Thyroid gland (tissue), 4 donors: ENCODE measurements at places on chromosomes 13 and 19.

- no peak for DNase-seq
Measured at GRCh38 chr19:43552616-43553015, 19.6 kb downstream of the ZNF575 start.

GRCh38 chr19:11361037-11361770 is 6.0 kb downstream of the PLPPR2 start:
- peak; percentile 85 for DNase-seq

DNA sequence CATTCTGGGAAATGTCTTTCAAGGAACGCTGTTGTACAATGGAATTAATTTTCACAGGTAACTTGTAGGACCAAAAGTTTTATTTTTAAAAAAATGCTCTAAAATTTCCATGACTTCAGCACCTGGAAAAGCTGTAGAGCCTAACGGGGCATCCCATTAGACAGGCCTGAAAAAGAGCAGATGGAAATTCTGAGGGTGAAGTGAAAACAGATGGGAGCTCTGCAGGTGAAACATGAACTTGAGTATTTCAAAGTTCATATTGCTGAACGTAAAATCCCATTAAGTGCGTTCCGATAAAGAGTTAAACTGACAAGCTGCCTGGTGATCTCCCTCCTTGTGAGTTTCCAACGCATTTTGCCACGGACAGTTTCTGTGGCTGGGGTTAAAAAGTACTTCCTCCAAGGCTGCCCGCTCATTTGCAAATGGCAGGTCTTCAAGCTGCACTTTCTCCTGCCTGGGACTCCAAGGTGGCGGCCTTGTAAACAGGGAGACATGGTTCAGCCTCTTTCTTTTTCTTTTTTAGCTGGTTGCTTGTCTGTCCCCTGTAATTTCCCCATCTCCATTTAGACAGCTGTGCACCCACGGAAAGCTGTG is 450.4 kb downstream of the FGF9 start:
- DNase-seq: no peak

- DNase-seq: peak; percentile 50
Measured at GRCh38 chr19:10292789-10293636, 3.3 kb downstream of the ICAM5 start.

DNA sequence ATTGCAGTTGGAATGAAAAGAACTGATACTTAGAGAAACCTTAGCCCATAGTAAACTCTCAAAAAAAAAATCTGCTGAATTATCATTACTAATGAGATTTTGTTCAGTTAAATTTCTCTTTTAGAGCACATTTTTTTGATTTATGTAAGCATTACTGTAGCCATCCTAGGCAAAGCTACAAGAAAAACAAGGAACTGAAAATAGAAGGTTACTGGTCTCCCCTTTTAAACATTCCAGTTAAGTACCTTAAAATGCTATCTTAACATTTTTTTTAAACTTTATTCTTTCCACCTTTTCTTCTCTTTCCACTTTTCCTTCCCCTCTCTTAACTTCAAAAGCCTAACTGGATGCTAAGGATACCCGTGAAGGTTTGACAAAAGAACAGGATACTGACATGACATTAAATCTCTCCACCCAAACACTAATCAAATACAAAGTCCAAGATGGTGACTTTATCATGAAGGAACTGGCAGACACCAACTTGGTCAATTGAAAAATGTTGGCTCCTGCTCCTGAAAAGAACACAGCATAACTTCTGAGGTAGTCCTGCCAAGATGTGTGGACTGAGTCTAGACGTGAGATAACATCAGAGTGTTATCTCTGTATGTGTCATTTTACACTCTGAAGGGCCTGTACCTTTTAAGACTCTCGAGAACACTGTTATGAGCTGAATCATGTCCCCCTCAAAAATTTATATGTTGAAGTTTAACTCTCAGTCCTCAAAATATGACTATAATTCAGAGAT is 29.5 kb upstream of the SACS start:
- DNase-seq: no peak

GRCh38 chr19:32675720-32676185 is at the start of gene RGS9BP:
RGS9BP (plus strand) TSS chr19:32675848; CDS start chr19:32676264, 416 bp downstream.
- peak; percentile 82 for DNase-seq

GRCh38 chr19:33067121-33067520 is 2.4 kb upstream of the RHPN2 start:
- DNase-seq: no peak

DNA sequence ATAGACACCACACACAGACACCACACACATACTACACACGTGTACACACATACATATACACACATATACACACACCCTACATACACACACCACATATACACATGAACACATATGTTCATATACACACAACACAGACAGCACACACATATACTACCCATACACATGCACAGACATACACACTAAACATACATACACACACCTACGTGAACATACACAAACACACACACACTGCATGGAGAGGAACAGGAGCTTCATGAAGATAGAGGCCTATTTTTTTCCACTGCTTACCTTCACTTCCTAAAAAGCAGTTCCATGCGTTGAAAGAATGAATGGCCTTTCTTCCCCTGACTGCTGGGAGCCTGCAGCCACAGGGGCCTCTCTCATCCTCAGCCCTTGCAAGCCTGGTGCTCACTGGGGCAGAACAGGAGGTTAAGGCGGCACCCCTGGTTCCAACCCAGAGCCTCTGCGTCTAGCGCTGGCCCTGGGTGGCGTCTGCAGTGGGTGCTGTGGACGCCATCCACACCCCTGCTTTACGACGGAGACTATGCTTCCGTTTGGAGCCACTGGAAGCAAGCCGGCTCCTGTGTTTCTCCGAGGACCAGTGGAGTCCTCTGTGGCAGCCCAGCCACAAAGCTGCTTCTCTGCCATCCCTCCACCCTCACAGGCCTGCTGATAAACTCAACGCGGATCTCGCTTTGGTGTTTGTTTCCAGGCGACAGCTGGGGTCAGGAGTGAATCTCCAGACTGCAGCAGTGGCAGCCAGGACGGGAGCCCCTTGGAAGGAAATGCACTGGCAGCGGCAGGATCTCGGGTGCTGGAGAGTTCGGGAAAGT is 1.9 kb upstream of the RASA3 start:
- peak; percentile 80 for DNase-seq

DNA sequence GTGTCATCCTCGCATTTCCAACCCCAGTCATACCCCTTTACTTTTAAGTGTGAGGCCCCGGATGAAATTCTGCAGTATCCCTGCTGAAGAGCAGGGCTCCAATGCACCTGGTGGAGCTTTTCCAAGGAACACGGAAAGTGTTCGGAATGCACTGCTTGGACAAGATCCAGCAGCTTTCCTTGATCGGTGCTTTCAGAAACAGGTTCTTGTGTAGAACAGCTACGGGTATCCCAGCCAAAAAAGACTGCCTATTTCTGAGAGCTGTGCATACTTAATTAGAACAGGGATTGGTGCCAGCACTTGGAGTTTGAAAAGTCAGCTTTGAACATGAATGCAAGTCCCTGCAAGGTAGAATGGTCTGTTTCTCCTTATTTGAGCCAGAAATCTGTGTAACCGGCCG is 87.2 kb upstream of the C1QTNF9B start:
- DNase-seq: peak; percentile 89

DNA sequence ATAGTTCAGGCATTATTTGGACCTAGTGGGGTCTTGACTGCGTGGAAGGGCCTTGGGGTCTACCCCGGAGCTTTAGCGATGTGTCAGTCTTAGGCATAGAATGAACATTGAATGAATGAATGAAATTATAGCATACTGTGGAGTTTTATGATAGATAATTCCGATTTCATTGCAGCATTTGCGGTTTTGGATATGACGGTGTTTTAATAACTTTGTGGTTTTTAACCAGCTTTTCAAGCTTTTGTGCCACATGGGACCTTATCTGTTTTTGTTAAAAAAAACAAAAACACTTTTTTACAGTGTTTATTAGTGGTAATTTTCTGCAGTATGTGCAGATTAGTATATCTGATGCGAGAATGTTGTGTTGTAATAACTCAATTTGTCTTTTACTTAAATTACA is 696 bp downstream of the NUP58 start:
- DNase-seq: no peak

DNA sequence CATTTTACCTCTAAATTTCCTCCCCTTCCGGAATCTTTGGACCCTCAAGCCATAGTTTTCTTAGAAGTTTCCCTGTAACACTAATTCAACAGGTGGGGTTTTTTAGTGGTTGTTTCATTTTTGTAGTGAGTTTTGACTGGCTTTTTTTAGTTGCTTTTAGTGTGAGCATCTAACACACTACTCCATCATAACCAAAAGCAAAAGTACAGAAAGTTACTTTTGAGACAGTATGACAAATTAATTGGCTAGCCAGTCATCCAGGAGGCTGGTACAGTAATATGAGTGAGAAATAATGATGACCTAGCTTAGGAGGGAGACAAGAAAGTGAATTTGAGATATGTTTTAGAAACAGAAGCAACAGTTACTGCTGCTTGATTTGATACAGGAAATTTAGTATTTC is 71.5 kb downstream of the DNAJC15 start:
- no peak for DNase-seq

- DNase-seq: no peak
Measured at GRCh38 chr13:101915331-101915730, 462.9 kb downstream of the ITGBL1 start.

DNA sequence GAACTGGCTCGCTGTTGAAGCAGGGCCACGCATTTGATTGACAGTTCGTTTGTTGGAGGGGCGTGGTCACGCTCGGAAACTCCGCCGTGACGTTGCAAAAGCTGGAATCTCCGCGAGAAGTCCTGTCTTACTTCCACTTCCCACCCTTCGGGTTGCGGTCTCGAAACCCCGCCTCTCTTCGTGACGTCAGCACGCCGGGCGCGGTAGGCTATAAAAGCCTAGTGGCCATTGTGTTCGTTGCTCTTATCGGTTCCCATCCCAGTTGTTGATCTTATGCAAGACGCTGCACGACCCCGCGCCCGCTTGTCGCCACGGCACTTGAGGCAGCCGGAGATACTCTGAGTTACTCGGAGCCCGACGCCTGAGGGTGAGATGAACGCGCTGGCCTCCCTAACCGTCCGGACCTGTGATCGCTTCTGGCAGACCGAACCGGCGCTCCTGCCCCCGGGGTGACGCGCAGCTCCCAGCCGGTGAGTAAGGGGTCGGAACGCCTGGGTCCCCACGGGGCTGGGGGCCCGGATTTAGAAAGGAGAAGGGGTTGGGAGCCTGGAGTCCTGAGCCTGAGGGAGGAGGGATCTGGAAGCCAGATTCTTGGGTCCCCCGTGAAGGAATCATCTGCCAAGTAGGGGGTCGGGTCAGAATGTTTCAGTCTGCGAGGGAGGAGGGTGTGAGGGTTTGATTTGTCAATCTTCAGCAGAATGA is at the start of gene PPP1R15A:
Gene PPP1R15A, plus strand, starts transcription at position 240 of the 702 bp plus-strand sequence. CDS start 813 bp downstream, outside the sequence.
- DNase-seq: peak; percentile 98

GRCh38 chr19:40982594-40983101 is 8.4 kb upstream of the CYP2B6 start:
- no peak for DNase-seq

- DNase-seq: no peak
Measured at GRCh38 chr13:38419312-38419873, 69.7 kb downstream of the UFM1 start.

- no peak for DNase-seq
Measured at GRCh38 chr19:39843919-39844793, 2.0 kb downstream of the FBL start.

DNA sequence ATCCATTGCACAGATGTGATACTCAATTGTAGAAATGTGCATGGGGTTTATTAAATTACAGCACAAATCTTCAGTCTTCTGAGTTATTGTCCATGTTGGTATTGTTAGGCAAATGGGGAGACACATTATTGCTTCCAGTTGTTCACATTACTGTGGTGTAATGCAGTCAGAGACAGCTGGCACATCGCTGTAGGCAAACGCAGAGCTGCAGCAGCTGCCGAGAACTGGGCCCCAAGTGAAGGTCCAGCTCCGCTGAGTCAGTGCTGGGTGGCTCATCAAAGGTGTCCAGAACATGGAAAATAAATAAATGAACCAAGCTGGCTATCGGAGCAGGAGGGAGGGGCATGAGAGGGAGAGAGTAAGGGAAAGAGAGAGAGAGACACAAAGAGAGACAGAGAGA is 299.1 kb upstream of the OBI1 start:
- DNase-seq: no peak

DNA sequence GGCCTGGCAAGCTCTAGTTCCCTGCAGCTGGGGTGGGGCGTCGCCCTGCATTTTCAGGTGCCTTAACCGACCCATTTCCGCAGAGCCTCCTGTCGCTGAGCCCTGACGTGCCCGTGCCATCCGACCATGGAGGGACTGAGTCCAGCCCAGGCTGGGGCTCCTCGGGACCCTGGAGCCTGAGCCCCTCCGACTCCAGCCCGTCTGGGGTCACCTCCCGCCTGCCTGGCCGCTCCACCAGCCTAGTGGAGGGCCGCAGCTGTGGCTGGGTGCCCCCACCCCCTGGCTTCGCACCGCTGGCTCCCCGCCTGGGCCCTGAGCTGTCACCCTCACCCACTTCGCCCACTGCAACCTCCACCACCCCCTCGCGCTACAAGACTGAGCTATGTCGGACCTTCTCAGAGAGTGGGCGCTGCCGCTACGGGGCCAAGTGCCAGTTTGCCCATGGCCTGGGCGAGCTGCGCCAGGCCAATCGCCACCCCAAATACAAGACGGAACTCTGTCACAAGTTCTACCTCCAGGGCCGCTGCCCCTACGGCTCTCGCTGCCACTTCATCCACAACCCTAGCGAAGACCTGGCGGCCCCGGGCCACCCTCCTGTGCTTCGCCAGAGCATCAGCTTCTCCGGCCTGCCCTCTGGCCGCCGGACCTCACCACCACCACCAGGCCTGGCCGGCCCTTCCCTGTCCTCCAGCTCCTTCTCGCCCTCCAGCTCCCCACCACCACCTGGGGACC is 1.2 kb downstream of the ZFP36 start:
- DNase-seq: peak; percentile 66

DNA sequence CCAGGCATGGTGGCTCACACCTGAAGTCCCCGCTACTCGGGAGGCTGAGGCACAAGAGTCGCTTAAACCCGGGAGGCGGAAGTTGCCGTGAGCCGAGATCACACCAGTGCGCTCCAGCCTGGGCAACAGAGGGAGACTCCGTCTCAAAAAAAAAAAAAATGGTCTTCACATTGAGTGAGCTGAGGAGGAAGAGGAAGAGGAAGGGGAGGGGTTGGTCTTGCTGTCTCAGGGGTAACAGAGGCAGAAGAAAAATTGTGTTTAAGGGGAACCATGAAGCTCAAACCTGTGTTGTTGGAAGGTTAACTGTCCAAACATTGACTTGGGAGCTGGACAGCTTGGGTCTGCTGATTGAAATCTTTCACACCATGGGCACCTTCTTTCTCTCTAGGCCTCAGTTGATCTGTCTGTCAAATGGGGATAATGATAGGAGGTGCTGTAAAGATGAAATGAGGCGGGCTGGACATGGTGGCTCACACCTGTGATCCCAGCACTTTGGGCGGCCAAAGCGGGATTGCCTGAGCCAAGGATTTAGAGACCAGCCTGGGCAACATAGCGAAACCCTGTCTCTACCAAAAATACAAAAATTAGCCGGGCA is 9.8 kb upstream of the SLC44A2 start:
- no peak for DNase-seq

GRCh38 chr19:32630338-32630737 is 44.6 kb downstream of the ANKRD27 start:
- no peak for DNase-seq

- peak; percentile 68 for DNase-seq
Measured at GRCh38 chr19:7926021-7926726, at the start of gene CTXN1. CTXN1 (minus strand) TSS chr19:7926135; CDS start chr19:7925538, 597 bp downstream.

- no peak for DNase-seq
Measured at GRCh38 chr13:62357887-62358645, 942.4 kb upstream of the PCDH20 start.

- DNase-seq: peak; percentile 16
Measured at GRCh38 chr19:1907563-1908363, 2.6 kb downstream of the ADAT3 start.

GRCh38 chr13:61136515-61136914 is 279.1 kb downstream of the PCDH20 start:
- DNase-seq: no peak
